Psoas muscle (tissue), 8 donors: ENCODE measurements at places on chromosomes 12 and 14. TPM values are rescaled to one million over a fixed set of nuclear protein-coding genes. Genes with fewer than 3 reads are reported as not detected.
A peak's percentile ranks its signal among the peaks of the same experiment; 100 is the strongest.

The LRRC43 gene
- 0.13 TPM for total RNA-seq

The NKX2-8 gene
- not detected for total RNA-seq

GRCh38 chr12:11856971-11857370, 207.5 kb downstream of the ETV6 start:
- DNase-seq = no peak

- no peak for DNase-seq
These were observed 9.1 kb upstream of the DEGS2 start for GRCh38 chr14:100168506-100168905.

The SLC11A2 gene
- 55.3 TPM for total RNA-seq

- DNase-seq = no peak
These were observed 119.1 kb upstream of the EGLN3 start for GRCh38 chr14:34069854-34070582.

DNA sequence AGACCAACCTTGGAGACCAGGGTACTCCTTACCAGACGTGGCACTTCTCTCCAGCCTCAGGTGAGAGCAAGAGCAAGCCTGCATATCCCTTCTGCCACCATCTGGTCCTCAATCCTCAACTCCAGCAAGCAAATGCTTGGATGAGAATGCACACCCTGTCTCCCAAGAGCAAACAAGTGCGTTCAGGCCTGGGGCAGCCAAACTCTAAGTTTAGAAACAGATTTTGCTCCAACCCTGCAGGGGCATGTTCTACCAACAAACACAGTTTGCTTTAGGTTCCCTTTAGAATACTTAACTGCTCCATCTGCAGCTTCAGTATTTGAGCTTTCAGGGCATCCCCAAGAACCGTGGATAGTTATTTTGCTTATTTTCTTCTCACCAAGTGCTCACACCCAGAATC, 55.9 kb upstream of the FICD start:
- DNase-seq = no peak

The TDRD9 gene
- 0.71 TPM for total RNA-seq

GRCh38 chr12:6230321-6231110, 30.3 kb downstream of the CD9 start:
- peak; percentile 54 for DNase-seq

DNA sequence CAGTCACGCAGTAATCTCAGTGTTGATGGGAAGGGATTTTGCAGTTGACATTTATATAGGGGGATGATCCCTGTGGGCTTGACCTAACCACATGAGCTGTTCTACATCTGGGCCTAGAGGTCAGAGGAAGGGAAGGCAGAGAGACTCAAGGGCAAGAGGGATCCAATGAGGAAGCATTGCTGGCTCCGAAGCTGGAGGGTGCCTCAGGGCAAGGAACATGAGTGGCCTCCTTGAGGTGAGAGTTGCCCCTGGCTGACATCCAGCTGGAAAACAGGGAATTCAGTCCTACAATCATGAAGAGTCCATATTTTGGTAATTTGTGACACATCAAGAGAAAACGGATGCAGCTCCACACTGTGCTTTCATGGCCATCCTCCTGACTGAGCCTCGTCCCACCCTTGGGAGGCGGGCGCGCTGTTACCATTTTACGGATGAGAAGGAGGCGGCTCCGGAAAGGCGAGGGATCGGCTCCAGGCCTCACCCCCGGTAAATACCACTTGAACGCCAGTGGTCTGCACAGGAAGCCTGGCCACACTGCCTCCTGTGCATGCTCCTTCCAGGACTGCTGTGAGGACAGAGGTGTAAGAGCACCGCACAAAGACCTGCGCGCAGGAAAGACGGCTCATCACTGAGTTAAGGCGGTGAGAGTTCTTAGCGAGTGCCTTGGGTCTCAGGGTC, 18.5 kb upstream of the FKBP4 start:
- DNase-seq = no peak

GRCh38 chr12:64180951-64181350, 41.1 kb downstream of the KICS2 start:
- DNase-seq = no peak

The PNN gene
- total RNA-seq = 28.4 TPM

DNA sequence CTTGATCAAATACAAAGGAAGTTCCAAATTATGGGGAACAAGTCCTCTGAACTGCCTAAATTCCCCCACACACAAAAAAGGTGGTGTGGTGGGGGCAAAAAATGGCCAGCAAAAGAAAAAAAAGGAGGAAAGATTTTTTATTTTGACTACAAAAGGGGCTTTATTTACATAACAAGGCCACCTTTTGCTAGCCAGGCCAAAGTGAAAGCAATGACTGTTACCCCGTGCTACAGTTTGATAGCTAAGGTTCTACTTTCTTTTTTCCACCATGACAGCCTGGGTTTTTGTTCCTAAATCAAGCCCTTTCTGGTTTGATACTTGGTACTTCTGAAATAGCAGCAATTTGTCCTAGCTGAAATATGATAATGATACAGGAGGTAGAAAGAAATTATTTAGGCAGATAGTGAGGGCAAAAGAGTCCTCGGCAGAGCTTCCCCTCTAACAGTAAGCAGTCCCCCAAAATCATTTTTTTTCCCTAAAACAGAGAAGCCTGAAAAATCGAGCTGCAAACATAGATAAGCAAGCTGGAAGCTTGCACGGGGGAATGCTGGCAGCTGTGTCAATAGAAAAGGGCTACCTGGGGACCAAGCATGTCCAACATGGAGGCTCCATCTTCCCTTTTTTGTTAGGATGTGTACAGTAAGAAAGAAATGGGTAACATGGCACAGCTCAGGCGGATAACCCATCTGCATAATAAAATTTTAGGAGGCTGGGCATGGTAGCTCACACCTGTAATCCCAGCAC, 8.9 kb upstream of the B4GALNT1 start:
- no peak for DNase-seq

DNA sequence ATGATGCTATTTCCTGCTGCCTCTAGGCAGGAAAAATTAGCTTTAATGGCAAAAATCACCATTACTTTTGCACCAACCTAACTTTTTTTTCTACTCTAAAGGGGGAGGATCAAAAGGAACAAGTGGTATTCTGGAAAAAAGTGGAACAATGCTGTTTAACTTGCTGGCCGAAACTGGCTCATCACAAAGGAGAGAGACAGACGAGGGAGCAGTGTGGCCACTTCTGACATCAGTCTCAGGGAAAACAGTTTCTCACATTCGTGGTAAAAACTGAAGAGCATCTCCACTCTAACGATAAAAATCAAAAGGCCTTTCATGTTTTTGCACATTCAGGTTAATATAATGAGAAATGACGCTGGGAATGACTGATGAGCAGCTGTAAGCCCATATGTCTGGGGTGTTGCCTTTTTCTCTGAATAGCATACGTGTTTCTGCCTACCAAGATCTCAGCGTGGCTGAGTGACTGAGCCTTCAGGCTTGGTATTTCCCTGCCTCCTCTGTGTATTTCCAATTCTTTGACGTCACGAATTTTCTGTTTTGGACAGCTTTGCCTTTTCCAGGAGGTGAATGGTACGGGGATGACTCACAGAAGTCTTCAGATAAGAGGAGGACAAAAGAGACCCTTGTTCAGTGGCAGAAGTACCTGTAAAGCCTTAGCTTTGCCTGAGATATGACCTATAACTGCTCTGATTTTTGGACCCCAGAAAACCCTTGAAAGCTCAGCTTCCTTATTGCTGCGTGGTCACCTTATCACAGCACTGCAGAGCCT, 358.8 kb downstream of the GLT1D1 start:
- no peak for DNase-seq

The CLEC12A gene
- 0.62 TPM for total RNA-seq

- no peak for DNase-seq
These were observed 17.0 kb downstream of the OR8S1 start for GRCh38 chr12:48542300-48542928.

The FAR2 gene
- 1.9 TPM for total RNA-seq

DNA sequence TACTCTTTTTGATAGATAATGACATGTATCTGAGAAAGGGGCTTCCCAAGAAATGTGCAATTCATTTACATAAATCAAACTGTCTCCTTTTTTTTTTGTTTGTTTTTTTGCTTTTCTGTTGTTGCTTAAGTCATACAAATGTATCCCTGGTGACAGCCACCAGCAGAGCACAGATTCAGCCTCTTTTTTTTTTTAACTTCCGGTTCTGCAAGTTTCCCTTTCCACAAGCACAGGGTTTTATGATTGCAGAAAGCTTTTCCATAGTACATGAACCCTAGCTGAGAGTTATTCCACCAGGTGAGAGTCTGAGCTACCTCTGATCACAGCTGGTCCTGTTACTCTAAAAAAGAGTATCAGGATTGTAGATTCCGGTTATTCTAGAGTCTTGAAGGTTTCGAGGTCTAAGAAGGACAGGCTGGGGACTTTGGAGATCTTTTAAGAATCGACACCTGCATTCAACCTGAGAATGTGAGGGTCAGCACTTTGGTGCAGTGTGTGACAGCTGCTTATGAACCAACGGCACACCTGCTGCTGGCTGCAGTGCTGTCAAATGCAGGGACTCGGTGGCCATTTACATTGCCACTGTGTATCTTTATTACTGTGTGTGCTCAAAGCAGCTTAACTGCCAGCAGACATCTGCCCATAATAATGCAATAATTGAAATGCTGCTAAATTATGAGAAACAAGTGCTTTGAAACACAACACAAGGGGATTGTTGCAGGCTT, 551.7 kb downstream of the NRXN3 start:
- no peak for DNase-seq

DNA sequence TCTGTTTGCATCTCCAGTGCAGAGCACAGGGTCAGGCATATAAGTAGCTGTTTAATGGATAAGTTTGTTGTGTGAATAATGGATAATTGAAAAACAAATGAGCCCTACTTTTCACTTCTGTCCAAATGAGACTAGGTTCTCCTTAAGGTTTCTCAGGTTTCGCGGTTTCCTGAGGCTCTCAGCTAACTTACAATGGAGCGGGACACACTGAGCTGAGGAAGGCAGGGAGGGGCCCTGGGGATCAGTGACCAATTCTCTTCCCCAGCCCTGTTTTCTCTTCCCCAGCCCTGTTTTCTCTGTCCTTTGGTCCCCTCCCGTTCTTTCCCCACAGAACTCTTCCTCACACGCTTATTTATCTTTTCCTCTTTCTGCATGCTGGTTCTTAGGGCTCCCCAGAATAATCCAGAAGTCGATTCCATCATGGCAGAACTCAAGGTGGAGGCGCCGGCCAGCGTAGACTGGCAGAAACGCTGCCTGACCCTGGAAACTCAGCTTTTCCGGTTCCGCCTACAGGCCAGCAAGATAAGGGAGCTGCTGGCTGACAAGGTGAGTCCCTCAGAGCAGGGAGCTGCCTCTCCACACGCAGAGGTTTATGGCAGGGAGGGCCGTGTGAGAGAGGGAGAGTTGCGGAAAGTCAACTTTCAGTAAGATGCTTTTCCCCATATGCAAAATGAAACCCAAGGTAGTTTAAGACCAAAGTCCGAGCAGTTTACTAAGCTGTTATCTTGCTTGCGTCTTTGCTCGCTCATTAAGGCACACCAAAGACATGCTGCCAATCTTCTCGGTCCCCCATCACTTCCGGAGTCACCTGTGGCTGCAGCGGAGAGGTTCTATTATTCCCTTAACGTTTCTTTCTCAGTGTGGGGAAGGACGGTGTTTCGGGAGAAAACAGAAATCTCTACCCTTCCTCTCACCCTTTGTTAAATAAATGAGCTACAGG, 8.6 kb downstream of the PLEKHH1 start:
- no peak for DNase-seq

DNA sequence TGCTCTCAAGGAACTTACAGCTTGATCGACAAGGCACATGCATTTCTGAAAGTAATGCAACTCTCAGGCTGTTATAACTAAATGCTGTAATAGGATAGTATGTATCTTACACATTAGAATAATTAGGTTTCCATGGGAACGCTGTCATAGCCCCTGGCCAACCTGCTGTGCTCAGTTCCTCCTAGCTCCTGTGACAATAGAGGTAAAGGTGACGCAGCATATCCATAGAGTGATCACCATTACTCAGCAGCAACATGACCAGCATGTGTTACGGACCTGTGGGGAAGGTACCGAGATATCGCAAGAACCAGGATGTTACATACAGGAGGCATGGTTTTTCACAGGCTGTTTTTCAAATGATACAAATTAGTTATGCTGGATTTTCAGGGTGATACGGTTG, 150.7 kb downstream of the CAND1 start:
- no peak for DNase-seq

- no peak for DNase-seq
These were observed 25.8 kb downstream of the BAZ2A start for GRCh38 chr12:56604355-56604754.

The CBLN3 gene
- 1.5 TPM for total RNA-seq
